Upper lobe of left lung (tissue), 6 donors: ENCODE measurements at places on chromosomes 4 and X.

- H3K4me3 ChIP-seq = no peak overlapping the region
- H3K27me3 ChIP-seq = no peaks in the 10 kb centered on the region
- no peak overlapping the region for H3K27ac ChIP-seq
- peaks cover 13% of the 10 kb centered on the region for H3K4me1 ChIP-seq
Observed at GRCh38 chr4:37689353-37690095, 3.3 kb upstream of the RELL1 start.

DNA sequence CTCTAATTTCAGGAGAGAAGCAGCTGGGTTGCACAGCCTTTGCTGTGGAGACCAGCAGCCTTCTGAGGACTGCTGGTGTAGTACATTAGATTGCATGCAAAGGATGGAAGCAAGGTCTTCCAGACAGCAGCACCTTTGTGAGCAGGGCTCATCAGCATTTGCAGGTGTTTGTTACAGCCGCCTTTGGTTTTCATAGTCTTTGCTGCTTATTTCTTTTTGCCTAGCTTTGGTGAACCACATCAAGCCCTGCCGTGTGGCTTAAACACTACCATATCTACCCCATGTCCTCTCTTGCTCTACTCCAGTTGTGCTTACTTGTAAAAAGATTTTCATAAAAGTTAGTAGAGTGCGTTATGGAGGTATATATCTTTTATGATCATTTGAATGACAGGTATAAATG lies 57.5 kb downstream of the MTM1 start:
- no peak overlapping the region for H3K4me3 ChIP-seq
- H3K36me3 ChIP-seq = no peaks in the 10 kb centered on the region
- H3K27ac ChIP-seq = no peak overlapping the region

GRCh38 chr4:138964716-138965426 lies 50.7 kb upstream of the NOCT start:
- H3K27ac ChIP-seq = no peak overlapping the region
- no peaks in the 10 kb centered on the region for H3K4me1 ChIP-seq
- H3K27me3 ChIP-seq = no peaks in the 10 kb centered on the region
- H3K36me3 ChIP-seq = no peaks in the 10 kb centered on the region

DNA sequence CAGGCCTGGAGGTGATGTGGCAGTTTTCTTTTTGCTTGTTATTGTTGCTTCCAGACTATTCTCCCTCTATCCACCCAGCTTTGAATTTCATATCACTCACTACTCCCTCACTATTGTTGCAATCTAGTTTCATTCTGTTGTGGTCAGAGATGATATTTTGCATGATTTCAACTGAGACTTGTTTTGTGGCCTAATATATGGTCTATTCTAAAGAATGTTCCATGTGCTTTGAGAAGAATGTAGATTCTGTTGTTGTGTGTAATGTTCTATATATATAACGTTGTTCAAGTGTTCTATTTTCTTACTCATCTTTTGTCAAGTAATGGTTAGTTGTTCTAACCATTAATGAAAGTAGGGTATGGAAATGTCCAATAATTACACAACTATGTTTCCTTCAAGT lies 59.0 kb downstream of the THOC2 start:
- no peaks in the 10 kb centered on the region for H3K4me1 ChIP-seq
- no peak for DNase-seq
- H3K4me3 ChIP-seq = no peak overlapping the region
- no peaks in the 10 kb centered on the region for H3K27me3 ChIP-seq

- no peaks in the 10 kb centered on the region for H3K27me3 ChIP-seq
- H3K4me3 ChIP-seq = no peak overlapping the region
- H3K36me3 ChIP-seq = no peaks in the 10 kb centered on the region
- H3K27ac ChIP-seq = no peak overlapping the region
- DNase-seq = no peak
Observed at GRCh38 chrX:41616935-41617334, 71.8 kb upstream of the GPR34 start.

GRCh38 chr4:88967883-88968331 lies 89.1 kb downstream of the FAM13A start:
- peaks cover 9% of the 10 kb centered on the region for H3K4me1 ChIP-seq
- H3K27ac ChIP-seq = no peak overlapping the region
- H3K27me3 ChIP-seq = no peaks in the 10 kb centered on the region
- no peaks in the 10 kb centered on the region for H3K36me3 ChIP-seq
- DNase-seq = no peak
- no peak overlapping the region for H3K4me3 ChIP-seq

- H3K4me3 ChIP-seq = no peak overlapping the region
- H3K4me1 ChIP-seq = no peaks in the 10 kb centered on the region
- H3K36me3 ChIP-seq = no peaks in the 10 kb centered on the region
- DNase-seq = no peak
- no peak overlapping the region for H3K27ac ChIP-seq
Observed at GRCh38 chrX:16924631-16925480, 21.6 kb upstream of the REPS2 start.

DNA sequence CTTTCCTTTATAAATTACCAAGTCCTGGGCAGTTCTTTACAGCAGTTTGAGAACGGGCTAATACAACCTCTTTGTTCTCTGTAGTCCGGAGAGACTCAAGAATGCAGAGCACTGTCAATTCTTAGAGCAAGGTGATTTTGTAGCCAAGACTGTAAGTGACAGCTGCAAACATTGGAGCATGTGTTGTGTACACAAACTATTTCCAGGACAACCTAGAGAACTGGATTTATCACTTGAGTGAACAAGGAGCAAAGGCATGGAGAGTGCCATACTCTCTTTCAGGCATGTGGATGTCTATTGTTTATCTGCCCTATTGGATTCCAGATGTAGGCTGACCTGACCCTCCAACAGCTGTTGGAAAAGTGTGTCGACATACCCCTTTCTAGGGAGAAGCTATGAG lies 153.9 kb downstream of the SPANXN3 start:
- no peaks in the 10 kb centered on the region for H3K27me3 ChIP-seq
- no peaks in the 10 kb centered on the region for H3K4me1 ChIP-seq
- H3K4me3 ChIP-seq = no peak overlapping the region
- DNase-seq = no peak
